ENCODE measurements at places on chromosomes 7 and 10.

- no peak for DNase-seq
These were observed 7.8 kb downstream of the SUN1 start for GRCh38 chr7:840001-840600.

DNA sequence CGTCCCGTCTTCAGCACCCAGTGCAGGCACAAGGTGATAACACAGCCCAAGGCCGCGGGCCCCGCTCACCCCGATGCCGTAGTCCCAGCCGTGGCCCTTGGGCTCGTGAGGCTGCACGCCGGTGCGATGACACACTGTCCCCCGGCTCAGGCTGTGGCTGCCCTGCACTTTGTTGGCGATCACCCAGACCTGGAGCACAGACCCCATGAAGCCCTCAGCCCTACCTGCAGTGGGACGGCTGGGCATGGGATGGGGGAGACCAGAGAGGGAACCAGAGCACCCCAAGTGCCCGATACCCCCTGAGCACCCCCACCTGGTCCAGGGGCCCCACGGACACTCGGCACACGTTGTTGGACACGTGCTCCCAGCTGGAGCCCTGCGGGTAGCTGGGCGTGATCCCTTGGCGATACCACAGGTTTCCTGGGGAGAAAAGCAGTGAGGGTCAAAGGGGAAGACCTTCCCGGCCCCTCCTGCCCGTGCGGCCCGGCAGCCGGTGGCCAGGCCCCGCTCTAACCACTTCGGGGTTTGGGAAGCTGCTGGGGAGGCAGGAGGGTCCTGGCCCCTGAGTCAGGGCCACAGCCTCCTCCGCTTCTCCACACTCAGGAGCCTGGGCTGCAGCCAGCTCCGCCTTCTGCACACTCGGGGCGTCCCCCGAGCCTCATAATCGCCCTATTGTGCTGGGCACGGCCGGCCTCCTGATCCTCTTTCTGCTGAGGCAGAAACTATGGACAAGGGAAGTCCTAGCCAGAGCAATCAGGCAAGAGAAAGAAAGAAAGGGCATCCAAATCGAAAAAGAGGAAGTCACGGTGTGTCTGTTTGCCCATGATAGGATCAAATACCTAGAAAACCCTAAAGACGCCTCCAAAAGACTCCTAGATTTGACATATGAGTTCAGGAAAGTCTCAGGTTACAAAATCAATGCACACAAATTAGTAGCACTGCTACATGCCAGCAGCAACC, 6.7 kb downstream of the BHLHA15 start:
- DNase-seq = no peak

DNA sequence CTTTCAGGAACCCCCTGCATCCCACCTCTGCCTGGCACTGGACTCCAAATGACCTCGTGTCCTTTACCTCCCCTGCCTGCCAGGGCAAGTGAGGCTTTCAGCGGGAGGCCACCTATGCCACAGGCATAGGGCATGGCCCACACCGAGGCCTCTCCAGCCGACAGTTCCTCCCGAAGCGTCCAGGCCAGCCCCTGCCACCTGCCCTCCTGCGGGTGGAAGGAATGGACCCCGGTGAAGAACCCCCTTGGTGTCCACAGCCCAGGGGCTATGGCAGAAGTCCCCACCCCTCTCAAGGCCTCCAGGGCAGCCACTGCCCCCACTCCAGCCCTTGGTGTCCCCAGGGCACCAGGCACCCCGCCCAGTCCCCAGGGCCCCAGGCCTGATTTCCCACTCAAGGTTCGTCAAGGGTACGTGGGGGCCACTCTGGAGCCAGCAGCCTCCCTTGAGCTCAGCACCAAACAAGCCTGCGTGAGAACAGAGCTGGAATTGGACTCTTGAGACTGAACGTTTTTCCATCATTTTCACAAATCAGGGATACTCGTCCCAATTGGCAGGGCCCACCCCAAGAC, 3.1 kb downstream of the FUOM start:
- no peak for DNase-seq

GRCh38 chr7:28700096-28700495, 258.0 kb downstream of the TRIL start:
- DNase-seq = no peak

DNA sequence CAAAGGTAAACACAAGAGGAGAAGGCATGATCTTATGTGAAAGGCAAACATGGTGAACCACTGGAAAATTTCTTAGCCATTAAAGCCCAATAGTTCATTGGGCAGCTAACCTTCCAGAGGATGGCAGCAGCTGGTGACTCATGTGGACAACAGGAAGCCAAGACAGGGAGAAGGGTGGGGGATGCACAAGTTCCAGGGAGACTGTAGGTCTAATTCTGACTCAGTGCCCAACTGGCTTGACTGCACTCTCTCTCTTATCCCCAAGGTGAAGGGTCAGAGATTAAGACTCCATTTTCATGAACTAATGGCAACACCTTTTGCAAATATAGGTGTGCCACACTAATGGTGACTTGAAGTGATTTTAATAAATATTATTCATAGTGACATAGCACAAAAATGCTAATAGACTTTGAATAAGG, 47.9 kb upstream of the SLC35B4 start:
- no peak for DNase-seq

DNA sequence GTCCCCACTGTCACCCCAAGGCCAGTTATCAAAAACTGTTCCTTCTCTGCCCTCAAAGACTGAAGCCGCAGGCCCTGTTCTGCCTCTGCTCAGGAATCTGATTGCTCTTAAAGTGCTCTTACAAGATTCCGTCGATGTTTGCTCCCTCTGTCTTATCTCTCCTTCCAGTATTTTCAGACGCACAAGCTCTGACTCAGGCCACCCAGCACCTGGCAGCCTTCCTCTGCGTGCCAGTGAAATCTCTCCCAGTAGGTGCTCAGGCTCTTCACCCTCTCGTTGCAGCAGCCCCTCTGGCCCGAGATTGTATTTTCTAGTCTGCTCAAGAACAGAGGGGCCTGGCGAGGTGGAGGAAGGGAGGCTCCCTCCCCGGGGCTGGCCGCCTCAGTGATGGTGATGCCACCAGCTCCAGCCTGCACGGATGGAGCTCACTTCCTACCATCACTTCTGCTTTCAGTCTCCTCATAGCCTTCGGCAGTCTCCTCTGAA, 276.2 kb downstream of the USP6NL start:
- no peak for DNase-seq
